Midbrain (tissue), 1 donor: ENCODE measurements at places on chromosomes 6 and 20.

GRCh38 chr6:55601120-55601519 lies 22.1 kb upstream of the HMGCLL1 start:
- DNase-seq, result no peak

DNA sequence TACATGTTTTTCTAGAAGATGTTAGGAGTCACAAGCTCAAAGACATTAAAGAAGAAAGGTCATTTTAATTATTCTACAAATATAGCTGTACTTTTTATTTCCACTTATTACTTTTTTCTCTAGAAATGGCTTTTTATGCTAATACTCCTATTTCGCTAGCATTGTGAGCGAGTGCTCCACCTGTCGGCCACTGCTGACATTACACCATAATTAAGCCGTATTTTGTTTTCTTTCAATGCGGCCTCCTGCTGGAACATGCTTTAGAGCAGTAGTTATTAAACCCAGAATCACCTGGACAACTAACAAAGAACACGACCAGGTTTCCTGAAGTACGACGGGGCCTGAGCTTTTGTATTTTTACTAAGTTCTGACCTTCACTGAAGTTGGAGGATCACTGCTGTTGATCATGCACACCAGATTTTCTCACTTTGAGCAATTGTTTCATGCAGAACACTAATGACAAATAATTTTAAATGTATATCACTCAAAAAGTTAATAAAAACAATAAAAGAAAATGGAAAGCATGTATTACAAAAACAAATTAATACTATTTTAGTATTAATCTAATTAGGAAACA lies 74.1 kb upstream of the PAK5 start:
- DNase-seq, result peak; percentile 57

GRCh38 chr20:58657262-58657661 lies 6.2 kb downstream of the STX16 start:
- DNase-seq, result no peak

GRCh38 chr20:49724408-49725223 lies 10.9 kb upstream of the B4GALT5 start:
- no peak for DNase-seq

DNA sequence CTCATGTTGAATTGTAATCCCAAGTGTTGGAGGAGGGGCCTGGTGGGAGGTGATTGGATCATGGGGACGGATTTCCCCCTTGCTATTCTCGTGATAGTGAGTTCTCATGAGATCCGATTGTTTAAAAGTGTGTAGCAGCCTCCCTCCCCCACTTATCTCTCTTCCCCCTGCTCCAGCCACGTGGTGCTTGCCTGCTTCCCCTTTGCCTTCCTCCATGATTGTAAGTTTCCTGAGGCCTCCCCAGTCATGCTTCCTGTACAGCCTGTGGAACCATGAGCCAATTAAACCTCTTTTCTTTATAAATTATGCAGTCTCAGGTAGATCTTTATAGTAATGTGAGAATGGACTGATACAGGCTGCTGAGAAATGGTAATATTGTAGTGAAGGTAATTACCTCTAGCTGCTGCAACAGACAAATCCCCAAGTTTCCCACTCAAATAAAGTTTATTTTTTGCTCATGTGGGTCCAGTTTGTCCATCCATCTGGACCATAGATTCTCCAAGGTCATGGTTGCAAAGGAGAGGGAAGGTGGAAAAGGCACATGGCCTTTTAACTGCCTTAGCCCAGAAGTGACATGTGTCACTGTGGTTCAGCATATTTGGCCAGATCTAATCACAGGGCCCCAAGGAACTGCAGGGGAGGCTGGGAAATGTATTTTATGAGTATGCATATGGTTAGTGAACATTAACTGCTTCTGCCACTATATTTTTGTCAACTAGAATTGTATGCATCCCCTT lies 89.2 kb downstream of the TRMT11 start:
- no peak for DNase-seq

- no peak for DNase-seq
These were observed 4.1 kb downstream of the PRR18 start for GRCh38 chr6:166304106-166304505.

DNA sequence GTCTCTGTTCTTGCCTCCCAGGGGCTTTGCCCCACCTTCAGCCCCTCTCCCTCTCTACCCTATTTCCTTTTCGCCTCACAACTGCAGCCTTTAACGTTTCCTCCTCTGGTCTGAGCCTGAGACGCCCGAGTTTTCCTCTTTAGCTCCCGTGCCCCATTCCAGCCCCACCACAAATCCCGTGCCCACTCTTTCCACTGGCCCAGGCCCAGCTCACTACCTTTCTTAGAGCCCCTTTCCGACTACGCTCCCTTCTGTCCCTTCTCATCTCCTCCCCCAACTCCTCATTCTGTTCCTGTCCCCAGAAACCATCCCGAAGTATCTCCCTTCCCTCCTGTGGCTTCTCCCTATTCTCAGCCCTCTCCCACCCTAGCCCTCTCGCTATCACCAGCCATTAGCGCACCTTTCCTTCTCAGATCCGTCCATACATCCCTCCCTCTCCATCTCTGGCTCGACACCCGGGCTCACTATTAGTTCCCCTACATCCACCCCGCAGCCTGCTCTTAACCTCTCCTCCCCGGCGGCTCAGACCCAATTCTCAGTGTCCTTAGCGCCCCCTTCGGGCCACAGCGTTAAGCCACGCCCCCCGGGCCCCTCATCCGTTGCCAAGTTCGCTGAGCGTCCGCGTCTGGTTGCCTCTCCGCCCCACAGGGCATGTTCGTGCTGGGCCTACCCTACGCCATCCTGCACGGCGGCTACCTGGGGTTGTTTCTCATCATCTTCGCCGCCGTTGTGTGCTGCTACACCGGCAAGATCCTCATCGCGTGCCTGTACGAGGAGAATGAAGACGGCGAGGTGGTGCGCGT lies 2.7 kb downstream of the SLC32A1 start:
- peak; percentile 27 for DNase-seq

DNA sequence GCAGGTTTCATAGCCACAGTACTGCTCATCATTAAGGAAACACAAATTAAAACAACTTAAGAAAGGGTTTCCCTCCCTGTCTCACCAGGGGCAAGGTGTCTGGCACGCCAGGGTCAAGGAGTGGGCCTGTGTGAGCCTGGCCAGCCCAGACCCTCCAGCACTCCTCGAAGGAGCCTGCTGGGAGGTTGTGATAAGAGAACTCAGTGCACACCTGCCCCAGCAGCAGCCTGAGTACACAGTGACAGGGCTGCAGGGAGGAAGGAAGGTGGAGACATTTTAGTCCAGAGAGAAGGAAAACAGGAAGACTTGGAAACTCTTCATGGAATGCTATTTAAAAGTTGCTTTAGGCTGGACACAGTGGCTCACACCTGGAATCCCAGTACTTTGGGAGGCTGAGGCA lies 14.1 kb downstream of the NINL start:
- no peak for DNase-seq
